Fibroblast of the aortic adventitia (primary cell): ENCODE measurements at places on chromosomes 16 and 17. TPM values are rescaled to one million over a fixed set of nuclear protein-coding genes. Genes with fewer than 3 reads are reported as not detected.
A peak's percentile ranks its signal among the peaks of the same experiment; 100 is the strongest.

DNA sequence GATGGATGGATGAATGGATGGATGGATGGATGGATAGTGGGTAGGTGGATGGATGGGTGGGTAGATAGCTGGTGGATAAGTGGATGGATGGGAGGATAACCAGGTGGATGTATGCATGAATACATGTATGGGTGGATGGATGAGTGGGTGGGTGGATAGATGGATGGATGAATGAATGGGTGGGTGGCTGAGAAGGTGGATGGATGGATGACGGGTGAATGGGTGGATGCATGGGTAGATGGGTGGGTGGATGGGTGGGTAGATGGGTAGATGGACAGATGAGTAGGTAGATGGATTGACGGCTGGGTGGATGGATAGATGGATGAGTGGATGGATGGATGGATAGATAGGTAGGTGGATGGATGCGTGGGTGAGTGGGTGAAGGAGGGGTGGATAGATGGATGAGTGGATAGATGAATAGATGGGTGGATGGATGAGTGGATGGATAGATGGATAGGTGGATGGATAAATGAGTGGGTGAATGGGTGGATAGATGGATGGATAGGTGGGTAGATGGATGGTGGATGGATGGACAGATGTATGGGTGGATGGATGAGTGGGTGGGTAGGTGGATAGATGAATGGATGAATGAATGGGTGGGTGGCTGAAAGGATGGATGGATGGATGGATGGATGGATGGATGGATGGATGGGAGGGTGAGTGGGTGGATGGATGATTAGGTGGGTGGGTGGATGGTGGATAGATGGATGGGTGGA, 50.1 kb upstream of the ZC3H18 start:
- DNase-seq = no peak

ABCC12 gene
- not detected in 2 replicates for total RNA-seq

- DNase-seq = no peak
Observed at GRCh38 chr17:75844530-75845057, 390 bp upstream of the UNC13D start.

DNA sequence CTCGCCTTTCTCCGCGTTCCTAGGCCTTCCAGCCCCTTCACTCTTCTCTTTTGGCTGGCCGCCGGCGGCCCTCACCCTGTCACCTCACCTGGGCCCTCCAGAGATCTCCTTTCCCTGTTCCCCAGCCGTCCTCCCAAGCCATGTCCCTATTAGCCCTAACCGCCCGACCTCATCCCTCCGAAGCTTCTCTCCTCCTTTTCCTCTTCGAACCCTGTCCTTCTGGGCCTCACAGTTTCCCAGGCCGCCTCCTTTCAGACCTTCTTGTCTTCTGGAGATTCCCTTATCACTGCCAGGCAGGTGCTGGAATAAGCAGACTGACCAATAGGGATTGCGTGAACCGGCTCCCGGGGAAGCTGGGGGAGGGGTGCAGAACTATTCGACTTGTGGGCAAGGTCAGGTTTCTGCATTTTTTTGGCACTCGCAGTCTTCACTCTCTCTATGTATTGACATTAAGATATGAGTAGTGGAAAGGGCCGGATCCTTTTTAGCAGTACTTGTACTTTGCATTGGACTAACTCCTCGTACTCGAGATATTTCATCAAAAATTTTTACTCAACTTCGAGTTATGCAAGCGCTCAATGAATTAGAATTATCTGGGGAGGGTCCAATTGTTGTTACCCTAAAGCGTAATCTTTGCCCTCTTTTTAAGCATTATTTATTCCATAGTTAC, 690 bp downstream of the RHOT1 start:
- DNase-seq = peak; percentile 69

GRCh38 chr17:2172077-2172851, 117.4 kb downstream of the HIC1 start:
- DNase-seq = peak; percentile 99

FZD2 gene
- total RNA-seq = 1.8 and 16.4 TPM in 2 replicates

SMURF2 gene
- total RNA-seq = 38.2 and 90.9 TPM in 2 replicates

DNA sequence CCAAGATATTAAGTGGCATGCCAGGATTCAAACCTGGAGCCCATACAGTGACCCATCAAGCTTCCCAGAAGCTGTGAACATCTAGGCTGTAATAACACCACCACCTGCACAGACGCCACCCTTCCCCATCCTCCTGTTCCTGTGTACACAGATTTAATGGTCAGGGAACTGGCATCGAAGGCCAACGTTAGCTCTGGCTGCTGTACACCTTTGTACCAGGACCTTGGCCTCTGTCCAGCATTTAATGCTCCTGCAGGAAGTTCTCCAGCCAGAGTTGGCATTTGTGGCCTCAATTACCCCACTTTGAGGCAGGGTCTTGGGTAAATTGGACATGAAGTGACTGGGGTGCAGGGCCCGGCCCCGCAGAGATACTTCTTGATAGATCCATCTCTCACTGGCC, 49.3 kb downstream of the SCNN1B start:
- DNase-seq = no peak

DNA sequence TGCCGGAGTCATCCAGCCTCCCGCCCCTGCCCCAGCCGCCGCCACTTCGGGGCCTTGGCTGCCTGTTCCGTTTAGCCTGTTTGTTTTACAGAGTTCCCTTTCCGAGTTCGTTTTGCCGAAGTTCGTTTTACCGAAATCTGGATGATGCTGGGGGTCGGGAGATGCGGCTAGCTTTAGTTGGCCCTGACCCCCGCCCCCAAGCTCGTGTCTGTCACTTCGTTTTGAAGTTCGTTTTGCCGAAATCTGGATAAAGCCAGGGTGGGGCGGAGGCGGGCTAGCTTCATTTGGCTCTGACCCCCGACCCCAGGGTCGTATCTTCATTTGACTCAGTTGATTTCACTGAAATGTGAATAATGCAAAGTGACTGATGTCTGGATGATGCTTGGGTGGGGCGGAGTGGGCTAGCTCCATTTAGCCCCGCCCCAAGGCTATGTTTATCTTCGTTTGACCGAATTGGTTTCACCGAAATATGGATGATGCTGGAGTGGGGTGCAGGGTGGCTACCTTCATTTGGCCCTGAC, 591 bp downstream of the PSMD7 start:
- peak; percentile 28 for DNase-seq

NACA2 gene
- not detected in 2 replicates for total RNA-seq

DNA sequence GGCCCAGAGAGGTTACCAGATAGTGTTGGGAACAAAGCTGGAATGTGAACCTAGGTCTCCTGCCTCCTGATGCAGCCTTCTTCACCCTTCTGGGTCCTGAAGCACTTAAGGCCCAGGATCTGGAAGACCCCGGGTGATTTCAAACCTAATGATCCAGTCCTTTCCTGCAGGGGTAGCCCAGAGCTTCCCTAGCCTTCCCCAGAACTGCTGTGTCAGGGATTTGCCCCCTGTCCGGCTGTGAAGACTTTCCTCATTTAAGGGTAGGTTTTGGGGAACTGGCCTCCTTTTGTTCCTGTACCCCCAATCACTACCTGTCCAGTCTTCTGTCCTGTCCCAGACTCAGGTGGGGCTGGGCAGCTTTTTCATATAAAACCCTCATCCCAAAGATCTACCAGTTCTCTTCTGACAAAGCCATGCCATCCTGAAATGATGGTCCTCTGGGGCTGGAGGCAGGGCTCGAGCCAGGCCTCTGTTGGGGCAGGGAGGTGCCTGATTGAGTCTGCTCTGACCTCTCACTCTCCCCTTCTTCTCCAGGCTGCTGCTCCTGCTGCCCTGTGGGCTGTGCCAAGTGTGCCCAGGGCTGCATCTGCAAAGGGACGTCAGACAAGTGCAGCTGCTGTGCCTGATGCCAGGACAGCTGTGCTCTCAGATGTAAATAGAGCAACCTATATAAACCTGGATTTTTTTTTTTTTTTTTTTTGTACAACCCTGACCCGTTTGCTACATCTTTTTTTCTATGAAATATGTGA, 1.3 kb downstream of the MT1X start:
- DNase-seq = no peak

DNA sequence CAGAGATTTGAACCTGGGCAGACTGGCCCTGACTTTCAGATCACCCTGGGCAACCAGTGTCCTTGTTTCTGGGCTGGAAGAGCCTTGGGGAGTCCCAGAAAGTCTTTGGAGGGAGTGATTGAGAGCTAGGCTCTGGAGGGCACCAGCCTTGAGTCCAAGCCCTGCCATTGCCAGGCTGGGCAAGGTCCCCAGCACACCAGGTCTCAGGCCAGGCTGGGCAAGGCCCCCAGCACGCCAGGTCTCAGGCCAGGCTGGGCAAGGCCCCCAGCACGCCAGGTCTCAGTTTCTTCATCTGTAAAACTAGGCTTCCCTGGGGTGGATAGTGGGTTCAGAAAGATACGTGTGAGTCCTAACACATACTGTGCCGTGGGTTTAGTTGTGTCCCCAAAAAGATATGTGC, 135.0 kb downstream of the IRF8 start:
- no peak for DNase-seq

GRCh38 chr17:5714993-5715392, 130.7 kb upstream of the NLRP1 start:
- DNase-seq = no peak

CD300A gene
- total RNA-seq = not detected in 2 replicates

RNF151 gene
- not detected in 2 replicates for total RNA-seq

IRX5 gene
- total RNA-seq = 0.27 and 2.5 TPM in 2 replicates

CACNA1G gene
- 0.41 and 1.8 TPM in 2 replicates for total RNA-seq

DNA sequence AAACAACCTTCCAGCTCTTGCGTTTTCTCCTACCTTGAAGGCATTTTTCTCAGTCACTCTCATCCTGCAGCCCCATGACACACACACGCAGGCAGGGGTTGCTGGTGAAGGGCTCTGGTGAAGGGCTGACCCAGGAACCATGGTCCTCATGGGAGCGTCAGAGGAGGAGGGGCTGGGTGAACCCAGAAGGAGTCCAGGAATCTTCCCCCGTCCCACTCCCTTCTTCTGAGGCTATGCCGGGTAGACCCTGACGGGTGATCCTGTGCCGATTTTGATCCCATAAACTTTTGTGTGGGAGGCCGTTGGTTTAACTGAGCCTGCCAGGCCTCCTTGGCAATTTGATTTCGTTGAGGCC, 278.4 kb upstream of the FOXF1 start:
- DNase-seq = no peak

DNA sequence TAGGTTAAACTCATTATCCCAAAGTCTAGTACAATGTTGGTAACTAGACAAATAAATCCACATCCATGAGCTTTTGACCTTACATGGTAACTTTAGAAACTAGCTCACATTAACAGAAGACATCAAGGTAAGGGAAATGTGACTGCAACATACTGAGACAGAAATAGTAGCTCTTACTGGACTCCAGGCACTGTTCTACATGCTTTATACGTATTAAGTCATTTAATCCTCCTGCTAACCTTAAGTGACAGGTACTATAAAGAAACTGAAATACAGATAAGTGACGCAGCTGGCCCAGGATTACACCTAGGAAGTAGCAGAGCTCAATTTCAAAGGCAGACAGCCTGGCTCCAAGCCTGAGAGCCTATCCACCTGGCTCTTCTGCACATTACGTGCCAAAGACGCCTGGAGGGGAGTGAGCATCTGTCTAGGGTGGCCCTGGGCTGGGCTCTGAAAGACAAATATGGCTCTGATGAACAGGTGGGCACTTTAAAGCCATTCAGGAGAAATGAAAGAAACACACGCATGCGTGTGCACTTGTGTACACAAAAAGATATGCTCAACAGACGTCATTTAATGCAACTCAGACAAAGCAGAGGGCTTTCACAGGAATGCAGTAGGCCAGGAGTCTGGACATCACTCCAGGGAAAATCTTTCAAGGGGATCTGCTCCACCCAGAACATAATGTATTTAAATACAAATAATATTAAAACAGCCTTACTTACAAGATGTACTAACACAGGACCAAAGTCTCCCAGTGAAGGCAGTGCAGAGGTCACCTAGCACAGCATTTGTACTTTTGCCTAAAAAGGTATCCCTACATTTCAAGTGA, 4.4 kb downstream of the ZC3H7A start:
- DNase-seq = no peak

DNA sequence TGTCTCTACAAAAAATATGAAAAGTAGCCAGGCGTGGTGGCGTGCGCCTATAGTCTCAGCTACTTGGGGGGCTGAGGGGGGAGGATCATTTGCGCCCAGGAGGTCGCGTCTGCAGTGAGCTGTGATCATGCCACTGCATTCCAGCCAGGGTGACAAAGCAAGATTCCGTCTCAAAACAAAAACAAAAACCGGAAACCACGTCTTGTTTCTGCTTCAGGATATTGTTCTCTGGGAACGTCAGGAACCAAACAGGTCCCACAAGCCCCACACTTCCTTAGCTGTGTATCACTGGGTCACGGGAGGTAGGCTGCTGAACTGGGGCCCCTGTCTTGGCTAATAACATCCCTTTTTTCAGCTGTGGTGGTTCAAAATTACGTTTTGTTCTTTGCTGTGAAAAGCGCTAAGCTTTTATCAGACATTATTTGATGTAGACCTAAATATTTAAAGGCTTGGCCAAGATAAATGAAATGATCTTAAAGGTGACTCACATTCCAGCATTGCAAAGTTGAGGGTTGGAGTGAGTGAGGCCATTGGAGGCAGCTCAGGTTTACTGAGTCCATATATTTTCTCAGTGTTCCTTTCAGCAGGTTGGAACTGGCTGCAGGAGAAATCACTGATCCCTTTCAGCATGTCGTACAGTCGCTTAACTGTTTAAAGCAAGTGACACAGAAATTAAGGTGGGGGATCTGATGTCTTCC, 16.4 kb upstream of the SEC14L1 start:
- DNase-seq = peak; percentile 69

IL34 gene
- 3.4 and 10.9 TPM in 2 replicates for total RNA-seq

TPSD1 gene
- not detected in 2 replicates for total RNA-seq

- no peak for DNase-seq
Observed at GRCh38 chr17:17924131-17924856, 47.9 kb downstream of the TOM1L2 start.

SKAP1 gene
- total RNA-seq = not detected in 2 replicates

DNA sequence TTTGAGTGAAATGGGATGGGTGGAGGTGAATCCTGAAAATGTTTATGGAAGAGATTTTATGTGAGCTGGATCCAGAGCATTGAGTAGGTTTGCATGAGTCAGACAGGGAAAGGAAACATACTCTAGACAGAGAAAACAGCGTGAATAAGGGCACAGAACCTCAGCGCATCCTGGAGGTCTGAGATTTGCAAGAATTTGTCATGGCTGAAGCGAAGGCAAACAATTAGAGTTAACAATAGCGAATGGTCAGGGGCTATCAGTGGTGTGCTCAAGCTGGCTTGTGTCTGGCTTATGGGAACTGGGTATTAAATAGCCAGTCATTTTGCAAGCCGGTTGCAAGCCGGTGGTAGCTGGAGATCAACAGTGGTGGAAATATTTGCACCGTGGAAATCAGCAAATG, 36.4 kb downstream of the MAP2K6 start:
- DNase-seq = no peak

- DNase-seq = no peak
Observed at GRCh38 chr17:76000016-76000754, 470 bp upstream of the CDK3 start.

- DNase-seq = no peak
Observed at GRCh38 chr17:6096201-6097004, 26.2 kb downstream of the WSCD1 start.
